ENCODE measurements at places on chromosomes 5 and 9.
A peak's percentile ranks its signal among the peaks of the same experiment; 100 is the strongest.

- no peak for DNase-seq
Measured at GRCh38 chr9:78026416-78026815, 5.2 kb downstream of the GNAQ start.

DNA sequence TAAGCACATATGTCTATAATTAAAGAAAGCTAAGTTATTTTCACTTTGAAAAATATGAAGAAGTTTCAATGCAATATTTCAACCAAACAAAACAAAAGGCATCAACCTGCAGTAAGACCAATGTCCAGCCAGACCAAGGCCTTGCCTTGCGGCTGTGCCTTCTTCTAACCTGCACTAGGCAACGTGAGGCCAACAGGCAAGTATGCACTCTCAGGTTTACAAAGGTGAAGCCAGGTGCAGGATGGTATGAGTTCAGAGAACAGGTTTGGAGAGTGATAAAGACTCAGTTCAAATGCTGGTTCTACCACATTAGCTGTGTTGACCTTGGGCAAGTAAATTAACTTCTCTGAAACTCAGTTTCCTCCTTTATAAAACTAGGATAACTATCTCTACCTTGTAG lies 79.3 kb downstream of the KLHL3 start:
- no peak for DNase-seq

GRCh38 chr9:126667190-126668055 lies 53.7 kb downstream of the LMX1B start:
- DNase-seq, result no peak

- DNase-seq, result no peak
Measured at GRCh38 chr5:32241034-32241783, 67.1 kb upstream of the GOLPH3 start.

DNA sequence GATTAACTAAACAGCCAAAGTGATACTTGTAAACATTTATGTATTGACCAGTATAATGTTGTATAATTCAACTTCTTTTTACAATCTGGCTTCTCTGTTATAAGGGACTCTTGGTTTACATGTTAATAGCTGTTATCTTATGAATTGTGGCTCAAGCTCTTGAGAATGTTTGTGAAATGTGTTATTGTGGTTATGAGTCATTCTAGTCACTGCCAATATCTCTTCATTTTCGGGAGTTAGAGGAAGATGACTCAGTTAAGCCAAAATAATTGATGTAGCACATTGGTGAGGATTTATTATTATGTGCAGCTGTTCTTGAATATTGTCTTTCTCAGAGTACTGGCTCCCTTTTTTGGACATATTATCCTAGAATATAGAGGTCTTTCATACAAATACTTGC lies 655.2 kb upstream of the RIOK2 start:
- DNase-seq, result no peak

- peak; percentile 72 for DNase-seq
Measured at GRCh38 chr5:170491479-170491878, 12.3 kb upstream of the KCNIP1 start.

GRCh38 chr5:169296419-169297143 lies 4.4 kb downstream of the SLIT3 start:
- DNase-seq, result no peak

DNA sequence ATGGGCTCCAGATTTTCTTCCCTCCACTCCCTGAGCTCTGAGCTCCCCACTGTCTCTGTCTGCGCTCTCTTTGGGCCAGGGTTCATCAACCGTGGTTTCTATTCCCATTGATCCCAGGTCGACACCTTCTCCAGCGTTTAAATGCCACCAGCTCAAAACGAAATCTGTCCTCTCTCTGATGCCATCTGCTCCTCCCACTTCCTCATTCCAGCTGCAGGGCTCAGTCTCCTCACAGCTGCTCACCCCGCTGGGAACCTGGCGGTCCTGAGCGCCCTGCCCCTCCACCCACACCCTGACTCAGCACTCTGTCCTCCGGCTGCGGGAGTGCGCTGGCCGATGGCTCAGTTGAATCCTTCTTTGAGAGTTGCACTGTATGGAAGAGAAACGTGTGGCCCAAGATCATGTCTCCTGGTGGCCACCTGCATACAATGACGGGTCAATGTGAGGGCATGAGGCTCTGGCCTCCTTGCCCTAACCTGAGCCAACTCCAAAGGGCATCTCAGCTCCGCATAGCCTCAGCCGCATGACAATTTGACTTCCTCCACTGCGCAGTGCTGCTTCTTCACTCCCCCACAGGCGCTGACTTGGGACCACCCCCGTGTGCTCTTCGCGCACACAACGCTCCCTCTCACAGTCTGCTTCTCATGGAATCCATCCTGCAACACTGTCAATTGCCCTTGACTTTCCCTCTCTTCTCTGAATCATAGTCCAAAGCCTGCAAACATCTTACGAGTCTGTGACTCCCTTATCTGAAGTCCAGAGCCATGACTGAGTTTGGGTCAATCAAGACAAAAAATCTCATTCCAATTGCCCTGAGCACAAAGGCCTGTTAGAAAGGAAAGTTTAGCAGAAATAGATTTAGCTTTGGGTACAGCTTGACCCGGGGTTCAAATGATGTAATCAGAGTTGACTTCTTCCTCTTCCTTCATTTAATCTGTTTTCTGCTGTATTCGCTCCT lies 82.4 kb downstream of the PTCH1 start:
- no peak for DNase-seq

DNA sequence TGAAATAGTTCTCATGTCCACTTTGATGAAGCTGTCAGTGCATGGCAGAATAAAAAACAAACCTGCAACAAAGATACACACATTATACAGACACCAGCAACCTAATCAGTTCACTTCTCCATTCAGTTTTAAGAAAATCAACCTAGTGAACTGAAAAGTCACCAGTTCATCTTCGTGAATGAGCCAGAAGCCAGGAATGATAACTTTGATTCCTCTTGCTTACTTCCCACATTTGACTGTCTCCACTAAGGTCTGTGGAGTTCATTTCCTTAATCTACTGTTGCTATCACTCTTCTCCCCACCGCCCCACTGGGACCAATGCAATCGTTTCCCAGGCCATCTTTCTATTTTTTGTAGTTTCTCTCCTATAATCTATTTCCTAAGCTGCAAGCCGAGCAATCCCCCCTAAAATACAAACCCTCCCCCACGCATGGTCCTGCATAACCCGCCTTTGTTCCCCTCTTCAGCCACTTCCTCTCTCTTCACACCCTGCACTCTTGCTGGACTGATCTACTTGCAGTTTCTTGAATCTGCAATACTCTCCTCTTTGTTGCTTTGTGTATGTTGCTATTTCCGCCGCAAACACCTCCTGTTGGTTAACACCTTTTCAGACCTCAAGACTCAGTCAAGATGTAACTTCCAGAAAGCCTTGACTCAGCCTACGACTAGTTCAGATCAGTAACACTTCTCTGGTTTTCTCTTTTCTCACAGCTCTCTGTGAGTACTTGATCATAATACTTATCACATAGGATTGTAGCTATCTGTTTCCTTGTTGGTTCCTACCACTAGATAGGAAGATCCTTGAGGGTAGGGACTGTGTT lies 16.6 kb downstream of the STOM start:
- no peak for DNase-seq

DNA sequence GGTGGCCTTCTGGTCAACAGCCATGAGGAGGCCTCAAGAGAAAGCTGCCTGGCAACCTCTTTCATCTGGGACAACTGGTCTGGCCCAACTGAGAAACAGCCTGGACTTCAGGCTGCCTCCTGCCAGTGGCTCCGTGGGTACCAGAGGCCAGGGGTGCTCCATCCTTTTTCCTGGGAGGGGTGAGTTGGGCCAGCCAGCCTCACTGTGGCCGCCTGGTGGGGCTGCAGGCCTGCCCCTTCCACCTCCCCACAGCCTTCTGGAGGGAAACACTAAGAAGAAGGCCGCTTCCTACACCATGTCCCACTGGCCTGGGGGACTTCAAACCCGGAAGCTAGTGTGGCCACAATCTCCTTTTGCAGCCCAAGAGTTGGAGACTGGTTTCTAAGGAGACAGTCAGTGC lies 13.8 kb upstream of the NKD2 start:
- no peak for DNase-seq

DNA sequence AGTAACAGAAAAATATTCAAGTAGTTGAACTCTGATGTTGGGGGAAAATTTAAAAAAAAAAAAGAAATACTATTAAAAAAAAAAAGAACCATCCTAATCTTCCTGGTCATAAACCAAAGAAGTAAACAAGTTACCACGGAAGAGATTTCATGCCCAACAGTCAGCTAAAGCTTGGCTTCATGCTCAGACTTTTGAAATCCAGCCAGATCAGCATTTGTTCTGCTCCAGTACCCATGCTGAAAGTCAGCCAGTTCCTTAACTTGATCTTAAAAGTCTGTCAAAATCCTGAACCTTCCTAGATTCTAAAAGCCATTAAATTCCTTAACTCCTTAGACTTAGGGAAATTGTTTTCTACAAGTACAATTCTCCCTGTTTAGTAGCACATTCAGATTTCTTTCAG lies 908.7 kb upstream of the CDH9 start:
- no peak for DNase-seq

- DNase-seq, result no peak
Measured at GRCh38 chr5:88746438-88746882, 136.5 kb downstream of the MEF2C start.

GRCh38 chr9:105475302-105475701 lies 27.5 kb downstream of the FSD1L start:
- DNase-seq, result no peak

GRCh38 chr5:116288524-116288923 lies 203.7 kb downstream of the COMMD10 start:
- no peak for DNase-seq

DNA sequence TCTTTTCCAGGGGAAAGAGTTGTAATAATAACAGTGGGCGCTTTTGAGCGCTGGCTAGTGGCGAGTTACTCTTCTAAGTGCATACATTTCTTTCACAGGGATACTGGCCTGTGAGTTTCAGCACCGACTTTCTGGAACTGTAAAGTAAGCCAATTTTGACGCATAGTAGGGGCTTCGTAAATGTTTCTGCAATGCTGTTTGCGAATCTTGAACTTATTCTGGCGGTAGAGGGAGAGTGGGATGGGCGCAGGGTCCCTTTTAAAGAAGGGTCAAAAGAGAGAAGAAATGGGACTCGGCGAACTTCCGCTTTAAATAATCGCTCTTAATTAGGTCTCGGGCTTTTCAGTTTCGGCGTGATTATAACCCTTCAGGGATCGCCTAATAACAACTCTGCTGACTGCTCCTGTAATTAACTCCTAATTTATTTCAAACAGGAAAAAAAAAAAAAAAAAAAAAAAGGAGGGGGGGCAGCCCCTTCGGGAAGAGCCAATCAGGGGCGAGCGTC lies 351 bp upstream of the MSX2 start:
- no peak for DNase-seq

DNA sequence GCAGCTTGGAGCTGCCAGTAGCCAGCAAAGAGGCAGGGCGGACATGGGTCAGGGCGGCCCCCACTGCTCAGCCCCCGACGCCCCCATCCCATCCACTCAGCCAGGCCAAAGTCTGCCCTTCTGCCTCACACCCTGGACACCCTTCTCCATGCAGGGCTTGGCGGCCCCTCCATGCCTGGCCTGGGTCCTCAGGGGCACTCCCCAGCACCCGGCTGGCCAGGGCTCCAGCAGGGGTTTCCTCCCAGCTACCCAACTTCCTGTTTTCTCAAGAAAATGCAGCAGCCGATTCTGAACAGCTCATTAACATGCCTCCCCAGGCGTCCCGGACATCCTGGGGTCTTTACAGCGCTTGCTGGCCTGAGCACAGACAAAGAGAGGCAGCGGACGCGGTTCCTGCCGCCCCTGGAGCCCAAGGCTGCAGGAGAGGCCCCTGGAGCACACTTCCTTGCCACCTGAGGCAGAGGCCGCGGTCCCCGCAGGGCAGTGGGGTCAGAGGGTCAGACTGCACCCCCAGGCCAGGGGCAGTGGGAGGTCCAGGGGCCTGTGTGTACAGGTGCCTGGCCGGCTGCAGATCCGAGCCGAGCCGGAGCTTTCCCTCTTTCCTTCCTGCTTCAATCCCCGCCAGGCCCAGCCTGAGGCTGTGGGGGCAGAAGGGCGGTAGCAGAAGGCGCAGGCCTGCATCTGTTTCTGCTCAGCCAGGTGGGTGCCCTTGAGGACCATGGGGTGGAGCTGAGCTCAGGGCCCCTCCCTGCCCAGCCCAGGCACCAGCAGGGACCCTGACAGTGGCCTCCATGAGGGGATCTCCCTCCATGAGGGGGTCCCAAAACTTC lies 18.7 kb upstream of the NRARP start:
- peak; percentile 61 for DNase-seq

DNA sequence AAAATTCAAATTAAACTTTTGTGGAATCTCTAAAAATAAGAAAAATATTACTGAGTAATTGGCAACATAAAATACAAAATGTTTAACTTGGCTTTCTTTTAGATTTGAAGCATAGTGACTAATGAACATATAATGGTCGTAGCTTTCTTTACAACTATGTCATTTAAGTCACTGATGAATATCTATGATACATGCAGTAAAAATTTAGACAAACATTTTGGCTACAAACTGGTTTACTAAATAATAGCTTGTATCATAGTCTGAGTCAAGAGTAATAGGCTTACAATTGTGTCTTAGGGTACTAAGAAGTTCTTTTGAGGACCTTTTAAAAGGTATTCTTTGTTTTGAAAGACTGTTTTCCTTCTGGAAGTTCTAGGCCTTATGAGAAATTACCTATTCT lies 2.0 kb upstream of the APC start:
- DNase-seq, result no peak

DNA sequence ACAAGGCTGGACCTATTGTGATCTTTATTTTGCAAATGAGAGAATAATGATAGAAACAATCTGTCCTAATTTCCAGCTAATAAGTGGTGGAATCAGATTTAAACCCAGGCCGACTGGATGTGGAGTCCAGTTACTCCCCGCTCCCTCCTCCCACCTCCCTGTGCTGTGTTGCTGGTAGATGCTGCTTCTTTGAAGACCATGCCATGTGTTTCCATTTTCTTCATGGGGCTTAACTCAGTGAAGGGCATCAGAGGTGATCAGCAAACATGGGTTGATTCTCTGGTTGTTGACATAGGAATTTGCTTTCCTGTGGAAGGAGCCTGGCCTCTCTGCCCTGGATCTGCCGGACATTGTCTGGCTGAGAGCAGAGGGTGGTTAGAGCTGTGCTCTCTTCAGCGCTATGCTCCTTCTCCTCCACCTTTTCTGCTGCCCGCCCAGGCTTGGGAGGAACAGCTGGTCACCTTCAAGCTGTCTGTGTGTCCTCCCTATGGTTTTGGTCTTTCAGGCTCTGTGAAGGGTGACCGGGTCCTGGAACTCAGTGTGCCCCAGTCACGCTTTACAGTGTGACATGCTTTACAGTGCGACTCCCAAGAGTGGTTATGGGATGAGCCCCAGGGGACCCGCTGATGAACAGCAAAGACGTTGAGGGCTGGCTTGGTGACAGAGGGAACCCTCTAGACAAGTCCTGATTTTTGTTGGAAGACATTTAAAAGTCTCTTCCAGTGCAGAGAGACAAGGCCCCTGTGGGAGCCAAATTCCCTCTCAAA lies 68.4 kb upstream of the RPS23 start:
- DNase-seq, result peak; percentile 33

DNA sequence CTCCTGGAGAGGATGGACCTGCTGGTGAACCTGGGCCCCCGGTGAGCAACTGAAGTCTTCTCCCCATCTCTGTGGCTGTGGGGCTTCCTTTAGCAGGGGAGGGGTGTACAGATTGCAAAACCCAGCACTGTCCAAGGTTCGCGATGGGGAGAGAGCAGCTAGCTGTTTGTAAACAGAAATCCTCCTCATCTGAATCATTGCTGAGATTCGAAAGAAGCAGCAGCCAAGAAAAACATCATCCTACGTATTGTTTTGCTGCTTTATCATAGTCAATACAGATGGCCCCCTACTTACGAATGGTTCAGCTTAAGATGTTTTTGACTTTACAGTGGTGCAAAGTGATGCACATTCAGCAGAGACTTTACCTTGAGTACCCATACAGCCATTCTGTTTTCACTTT lies 80.0 kb upstream of the TGFBR1 start:
- no peak for DNase-seq
